Amniotic epithelial cell (primary cell): ENCODE measurements at places on chromosomes 7 and 10.

GRCh38 chr7:152743600-152743999, 16.0 kb upstream of the ACTR3B start:
- no peak for DNase-seq

- no peak for DNase-seq
Measured at GRCh38 chr10:43417950-43418768, 9.2 kb upstream of the HNRNPF start.

- no peak for DNase-seq
Measured at GRCh38 chr10:87776328-87776727, 41.7 kb downstream of the ATAD1 start.

- no peak for DNase-seq
Measured at GRCh38 chr10:29279779-29280487, 8.9 kb upstream of the LYZL1 start.
